ENCODE measurements at places on chromosomes 13 and 19. TPM values are rescaled to one million over a fixed set of nuclear protein-coding genes. Genes with fewer than 3 reads are reported as not detected.

GNA15 gene
- polyA plus RNA-seq: 9.6 TPM

CLIP3 gene
- polyA plus RNA-seq: 79.5 TPM

MATK gene
- 1.3 TPM for polyA plus RNA-seq

MISP3 gene
- 2.6 TPM for polyA plus RNA-seq

ZNF320 gene
- 9.7 TPM for polyA plus RNA-seq

CILP2 gene
- 0.32 TPM for polyA plus RNA-seq

PRTN3 gene
- polyA plus RNA-seq: 0.08 TPM

NANOS3 gene
- polyA plus RNA-seq: 0.57 TPM

DNA sequence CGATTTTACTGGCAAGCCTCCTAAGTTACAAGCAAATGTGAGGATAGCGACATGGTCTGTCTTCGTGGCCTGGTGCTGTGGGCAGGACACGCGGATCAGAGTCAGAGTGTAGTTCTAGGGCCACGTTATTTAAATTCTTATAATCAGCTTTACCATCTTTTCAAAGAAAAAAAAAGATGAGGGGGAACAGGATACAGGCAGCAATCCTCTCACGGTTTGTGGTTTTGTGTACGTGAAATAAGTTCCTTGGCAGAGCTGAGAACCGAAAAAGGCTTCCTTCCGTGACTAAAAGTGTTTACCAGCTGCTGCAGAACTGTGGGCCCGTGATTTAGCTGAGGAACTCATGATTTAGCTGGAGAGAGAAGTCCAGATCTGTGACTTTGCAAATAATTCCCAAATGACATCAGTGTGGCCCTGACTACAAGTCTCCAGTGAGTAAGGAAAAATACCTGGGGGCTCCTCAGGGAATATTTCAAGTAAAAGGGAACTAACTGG, 27.2 kb downstream of the RCBTB2 start:
- no peak for DNase-seq

- no peak for DNase-seq
Observed at GRCh38 chr13:101416181-101417042, at the start of gene NALCN. Gene NALCN (minus strand): TSS chr13:101416508. CDS start chr13:101399126, 17,382 bp downstream.

- no peak for DNase-seq
Observed at GRCh38 chr13:24087605-24088225, 72.8 kb upstream of the SPATA13 start.

DNA sequence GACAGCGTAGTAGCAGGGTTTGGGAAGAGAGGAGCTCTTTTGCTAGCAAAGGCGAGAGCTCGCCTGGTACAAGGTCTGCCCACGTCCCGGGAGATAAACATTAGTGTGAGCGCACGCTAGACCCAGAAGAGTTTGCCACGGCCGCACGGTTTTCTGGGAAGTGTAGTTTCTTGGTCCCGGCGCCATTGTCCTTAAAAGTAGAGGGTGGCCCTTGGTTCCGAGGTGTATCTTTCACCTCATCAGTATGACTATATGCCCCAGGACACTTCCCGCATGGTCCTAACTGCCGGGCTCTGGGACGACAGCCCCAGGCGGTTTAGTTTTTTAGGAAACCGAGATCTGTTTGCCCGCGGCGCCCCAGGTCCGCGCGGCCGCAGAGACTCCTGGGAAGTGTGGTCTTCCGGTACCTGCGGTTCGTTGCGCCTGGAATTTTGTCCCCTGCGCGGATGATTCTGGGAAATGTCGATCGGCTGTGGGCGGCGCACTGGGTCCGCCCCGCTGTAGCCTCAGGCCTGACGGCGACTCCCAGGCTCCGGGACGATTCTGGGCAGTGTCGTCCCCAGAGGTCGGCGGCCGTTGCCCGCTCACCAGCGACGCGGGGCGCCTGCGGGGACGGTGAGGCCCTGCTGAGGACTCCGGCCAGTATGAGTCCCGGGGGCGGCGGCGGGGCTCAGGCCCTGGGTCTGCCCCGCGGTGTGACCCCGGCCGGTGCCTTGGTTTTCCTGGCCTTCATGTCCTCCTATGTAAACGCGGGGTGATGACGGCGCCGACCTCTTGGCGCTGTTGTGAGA, at the start of gene ZNF181:
TSS of gene ZNF181 (plus strand) at position 498 of the 791 bp plus-strand sequence. CDS start 795 bp downstream, outside the sequence.
- peak; percentile 87 for DNase-seq

- DNase-seq: no peak
Observed at GRCh38 chr13:105543742-105544141, 991.7 kb downstream of the EFNB2 start.

DNA sequence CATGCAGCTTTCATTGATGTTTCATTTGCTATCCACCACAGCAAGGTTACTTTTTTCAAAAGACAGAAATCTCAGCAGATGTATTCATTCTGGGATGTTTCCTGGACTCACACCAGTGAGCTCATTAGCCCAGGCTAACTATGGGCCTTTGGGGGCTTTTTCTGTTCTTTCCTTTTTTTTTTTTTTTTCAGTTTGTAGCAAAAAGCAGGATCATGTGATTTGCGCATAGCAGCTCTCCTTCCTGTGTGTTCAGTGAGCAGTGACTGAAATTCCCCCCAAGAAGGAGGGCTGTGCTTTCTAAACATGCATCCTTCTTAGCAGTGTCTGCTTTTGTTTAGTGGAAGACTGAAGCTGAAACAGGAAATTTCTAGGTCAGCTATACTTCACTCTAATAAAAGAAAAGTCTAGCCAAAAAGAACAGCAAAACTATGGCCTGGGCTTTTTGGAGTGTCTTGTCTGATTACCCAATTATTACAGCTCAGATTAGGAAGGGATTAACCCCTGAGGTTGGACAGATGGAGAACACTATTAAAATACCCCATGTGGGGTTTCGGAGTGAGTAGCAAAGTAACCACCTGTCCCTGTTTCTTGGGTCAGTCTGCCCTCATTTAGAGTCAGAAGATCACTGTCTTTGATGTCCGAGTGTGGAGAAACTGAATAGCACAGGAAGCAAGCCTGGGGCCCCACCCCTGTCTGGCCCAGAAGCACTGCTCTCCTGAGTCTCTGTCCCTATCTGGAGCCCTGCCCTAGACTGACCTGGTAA, 8.9 kb upstream of the AMER2 start:
- DNase-seq: no peak

- DNase-seq: no peak
Observed at GRCh38 chr13:111399776-111400538, 79.5 kb downstream of the TEX29 start.

DNA sequence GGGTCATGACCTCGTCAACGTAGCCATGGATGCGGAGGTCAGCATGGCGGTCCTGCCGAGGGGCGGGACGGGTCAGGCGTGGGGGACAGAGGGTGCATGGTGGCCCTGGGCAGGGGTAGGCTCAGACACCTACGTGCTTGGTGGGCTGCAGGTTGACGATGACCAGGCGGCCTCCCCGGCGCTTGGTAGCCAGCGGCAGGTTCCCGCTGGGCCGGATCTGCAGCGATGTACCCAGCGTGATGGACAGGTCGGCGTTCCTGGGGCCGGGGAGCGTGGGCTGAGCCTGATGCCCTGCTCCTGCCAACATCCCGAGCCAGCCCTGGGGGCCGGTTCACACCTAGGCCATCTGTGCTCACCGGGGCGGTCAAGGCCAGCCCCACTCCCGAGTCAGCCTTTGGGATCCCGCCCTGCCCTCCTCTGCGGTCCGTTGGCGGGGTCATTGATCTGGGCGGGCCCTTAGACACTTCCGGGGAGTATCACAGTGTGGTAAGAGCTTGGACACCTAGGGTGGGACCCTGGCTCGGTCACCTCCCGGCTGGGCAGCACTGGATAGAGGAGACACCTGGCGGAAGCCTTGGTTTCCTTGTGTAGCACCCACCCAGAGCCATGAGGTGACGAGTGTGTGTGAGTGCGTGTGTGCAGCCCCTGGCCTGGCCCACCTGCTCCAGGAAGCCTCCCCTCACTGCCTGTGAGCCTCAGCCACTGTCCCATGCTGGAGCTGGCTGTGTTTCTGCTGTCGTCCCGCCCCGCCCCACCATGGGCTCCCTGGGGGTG, 7.3 kb downstream of the SIRT6 start:
- no peak for DNase-seq

GRCh38 chr13:64160479-64160878, 2744.8 kb upstream of the PCDH20 start:
- no peak for DNase-seq

GRCh38 chr19:14517840-14518505, at the start of gene DNAJB1:
Gene DNAJB1 (minus strand): TSS chr19:14518397. CDS start chr19:14518349, 48 bp downstream.
- DNase-seq: no peak

DNA sequence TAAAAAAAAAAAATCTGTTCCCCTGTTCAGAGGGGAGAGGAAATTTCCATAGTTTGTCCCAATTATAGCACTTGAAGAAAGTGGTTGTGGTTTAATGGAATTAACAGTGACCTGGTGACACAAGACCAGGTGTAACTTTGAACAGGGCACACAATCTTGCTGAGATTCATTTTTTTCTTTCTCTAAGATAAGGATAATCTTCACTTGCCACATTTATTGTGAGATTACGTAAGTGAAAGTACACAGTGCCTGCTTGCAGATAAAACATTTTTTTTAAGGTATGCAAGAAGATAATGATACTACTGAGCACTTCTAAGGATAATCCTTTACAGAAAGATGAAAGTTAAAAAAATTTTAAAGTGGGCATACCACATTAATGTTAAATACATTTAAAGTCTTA, 448.1 kb downstream of the DIAPH3 start:
- no peak for DNase-seq

DNA sequence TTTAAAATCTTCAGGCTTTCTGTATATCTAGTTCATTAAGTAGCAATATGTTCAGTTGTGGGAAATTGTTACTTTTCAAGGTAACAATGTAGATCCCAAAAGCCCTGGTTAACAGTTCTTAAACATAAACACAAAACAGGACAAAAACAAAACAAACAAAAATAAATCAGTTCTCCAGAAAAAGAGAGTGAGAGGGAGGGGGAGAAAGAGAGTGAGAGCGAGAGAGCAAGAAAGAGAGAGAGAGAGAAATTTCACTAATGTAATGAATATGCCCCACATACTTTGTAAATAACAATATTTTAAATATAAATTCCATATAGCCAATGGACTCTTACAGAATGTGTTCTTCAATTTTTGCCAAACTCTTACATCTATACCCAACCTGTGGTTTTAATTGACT, 275.5 kb downstream of the GPC6 start:
- DNase-seq: no peak

GRCh38 chr19:27860309-27860934, 1352.5 kb downstream of the UQCRFS1 start:
- no peak for DNase-seq

GRCh38 chr13:31433746-31434145, 234.0 kb downstream of the B3GLCT start:
- DNase-seq: no peak

DNA sequence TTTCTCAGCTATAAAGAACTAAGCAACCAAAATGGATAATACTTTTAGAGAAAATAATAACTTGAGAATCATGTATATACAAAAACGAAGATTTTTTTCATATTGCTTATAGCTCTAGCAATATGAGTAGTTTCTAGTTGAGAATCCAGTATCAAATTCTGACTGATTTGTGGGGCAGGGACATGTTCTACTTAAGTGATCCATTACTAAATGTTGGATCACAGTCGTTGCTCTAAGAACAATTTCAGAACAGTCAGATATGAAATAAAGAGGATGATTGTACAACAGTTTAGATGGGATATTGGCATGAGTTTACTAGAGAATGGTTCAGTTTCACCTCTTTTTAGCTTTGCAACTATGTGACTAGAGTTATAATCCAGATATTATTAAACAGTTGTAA, 39.9 kb downstream of the SOX21 start:
- DNase-seq: no peak

- no peak for DNase-seq
Observed at GRCh38 chr19:34502582-34503411, 21.2 kb downstream of the WTIP start.

DNA sequence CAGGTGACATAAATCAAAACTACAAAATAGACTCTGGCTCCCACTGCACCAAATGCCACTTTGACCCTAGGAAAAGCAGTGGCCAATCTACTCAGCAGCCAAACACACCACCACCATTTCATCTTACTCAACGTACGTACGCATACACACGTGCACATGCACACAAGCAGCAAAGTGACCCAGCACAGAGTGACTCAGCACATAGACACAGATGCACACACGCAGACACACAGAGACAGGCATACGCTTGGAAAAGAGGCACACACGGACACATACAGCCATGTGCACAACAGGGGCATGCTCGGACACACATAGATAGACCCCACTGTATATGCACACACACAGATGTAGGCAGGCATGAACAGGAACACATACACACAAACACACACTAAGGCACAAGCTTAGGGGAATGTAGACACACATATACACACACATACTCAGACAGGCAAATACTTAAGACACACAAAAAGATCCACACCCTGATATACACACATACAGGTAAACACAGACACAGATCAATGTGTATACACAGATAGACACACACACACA, 37.3 kb downstream of the PEPD start:
- no peak for DNase-seq

DNA sequence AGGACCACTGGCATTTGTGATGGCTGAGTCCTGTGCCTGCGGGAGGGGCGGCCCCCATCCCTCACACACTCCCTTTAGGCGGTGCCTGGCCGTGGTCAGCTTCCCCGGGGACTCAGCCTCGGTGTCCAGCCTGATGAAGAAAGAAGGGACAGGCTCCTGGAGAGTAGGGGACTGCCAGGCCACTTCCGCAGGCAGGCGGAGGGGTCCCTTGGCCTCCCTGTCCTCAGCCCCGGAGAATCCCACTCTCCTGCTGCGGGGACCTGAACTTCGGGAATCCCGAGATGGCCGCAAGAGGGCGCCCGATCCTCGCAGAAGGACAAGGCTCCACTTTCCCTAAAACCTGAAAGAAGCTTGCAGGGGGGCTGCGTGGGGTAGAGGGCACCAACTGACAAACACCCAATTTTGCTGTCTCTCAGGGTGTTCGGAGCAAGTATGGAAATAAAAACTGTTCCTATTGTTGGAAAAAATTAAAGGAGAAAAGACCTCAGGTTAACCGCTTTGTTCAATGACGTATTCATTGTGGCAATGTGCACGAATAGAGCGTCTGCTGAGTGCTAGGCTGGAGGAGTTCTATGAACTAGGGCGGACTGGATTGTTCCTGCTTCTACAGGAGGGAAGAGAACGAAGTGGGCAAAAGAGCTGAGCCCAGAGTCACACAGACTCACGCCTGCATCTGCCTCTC, 297.3 kb downstream of the ZNF536 start:
- DNase-seq: no peak

DNA sequence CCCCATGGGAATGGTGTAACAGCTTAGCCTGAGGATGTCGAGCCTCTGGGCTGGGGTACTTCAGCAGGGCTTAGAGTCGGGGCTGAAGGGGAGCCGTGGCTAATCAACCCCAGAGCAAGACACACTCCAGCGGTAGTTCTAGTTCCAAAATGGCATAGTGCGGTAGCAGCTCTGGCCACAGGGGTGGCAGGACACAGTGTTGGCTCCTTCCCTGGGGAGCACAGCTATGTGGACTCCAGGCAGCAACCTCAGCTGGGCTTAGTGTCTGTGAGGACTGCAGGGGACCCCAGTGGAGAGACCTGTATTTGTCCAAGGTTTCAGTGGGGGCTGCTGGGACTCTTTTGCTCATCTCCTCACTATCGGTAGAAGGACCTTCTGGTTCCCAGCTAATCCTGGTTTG, 70.8 kb upstream of the PCDH20 start:
- no peak for DNase-seq

DNA sequence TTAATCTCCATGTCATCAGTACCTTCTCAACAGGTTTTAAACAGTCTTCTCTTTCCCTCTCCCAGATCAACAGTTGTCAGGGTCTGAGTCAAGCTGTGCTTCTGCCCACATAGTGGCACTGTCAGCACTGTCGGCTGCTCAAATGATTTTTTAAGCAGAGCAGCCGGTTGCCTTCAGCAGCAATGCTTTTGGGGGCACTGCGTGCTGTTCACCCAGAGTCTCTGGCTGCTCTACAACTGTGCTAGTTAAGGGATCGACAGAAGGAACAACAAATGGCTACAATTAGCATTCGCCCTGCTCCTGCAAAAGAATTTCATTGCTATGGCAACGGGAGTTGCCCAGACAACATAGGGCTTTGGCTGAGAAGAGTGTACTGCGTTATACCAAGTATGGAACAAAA, 412.9 kb downstream of the DIAPH3 start:
- DNase-seq: peak; percentile 32
